ENCODE measurements at places on chromosomes 4 and X.

- DNase-seq: no peak
These were observed 3.9 kb downstream of the MSMO1 start for GRCh38 chr4:165331359-165331758.

GRCh38 chrX:135384161-135384836 is 37.4 kb upstream of the SMIM10L2A start:
- DNase-seq: peak; percentile 44

- peak; percentile 24 for DNase-seq
These were observed 33.5 kb downstream of the TMEM164 start for GRCh38 chrX:110036162-110037033.

DNA sequence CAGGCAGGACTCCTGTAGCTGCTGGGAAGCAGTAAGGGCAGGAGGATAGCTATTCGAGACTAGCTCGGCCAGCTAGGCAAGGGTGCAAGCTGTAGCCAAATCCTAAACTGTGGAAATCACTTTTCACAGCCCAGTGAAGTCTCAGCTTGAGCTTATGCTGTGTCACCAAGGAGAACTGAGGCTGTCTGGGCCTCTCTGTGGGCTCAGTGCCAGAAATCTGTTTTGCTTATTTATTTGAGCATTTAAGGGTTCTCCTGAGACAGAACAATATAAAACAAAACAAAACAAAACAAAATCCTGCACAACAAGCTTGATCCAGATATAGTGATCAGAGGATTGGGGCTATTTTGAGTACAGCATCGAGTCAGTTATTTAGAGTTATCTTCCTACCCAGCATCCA is 97.5 kb downstream of the FANCB start:
- no peak for DNase-seq

GRCh38 chr4:70315928-70316327 is 18.9 kb upstream of the CABS1 start:
- DNase-seq: no peak

- DNase-seq: no peak
These were observed 286.8 kb downstream of the CBLL2 start for GRCh38 chrX:22559506-22559905.

- no peak for DNase-seq
These were observed 15.5 kb upstream of the HTRA3 start for GRCh38 chr4:8254076-8254475.

DNA sequence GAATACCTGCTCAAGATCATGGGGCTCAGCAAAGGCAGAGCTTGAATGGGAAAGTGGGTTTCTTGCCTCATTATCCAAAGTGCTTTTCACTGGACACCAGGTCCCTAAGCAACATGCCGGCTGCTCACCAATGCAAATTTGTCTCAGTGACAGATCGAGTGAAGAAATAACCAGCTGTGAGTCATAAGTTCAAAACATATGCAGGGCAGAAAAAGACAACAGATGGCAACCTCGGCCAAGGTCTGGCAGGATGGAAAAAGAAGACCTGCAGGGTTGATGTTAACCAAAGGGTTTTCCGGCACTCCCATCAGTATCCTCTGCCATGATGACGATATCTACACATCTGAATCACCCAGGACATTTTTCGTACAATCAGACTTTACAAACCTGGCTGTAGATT is 124.1 kb downstream of the AFAP1 start:
- DNase-seq: peak; percentile 23

DNA sequence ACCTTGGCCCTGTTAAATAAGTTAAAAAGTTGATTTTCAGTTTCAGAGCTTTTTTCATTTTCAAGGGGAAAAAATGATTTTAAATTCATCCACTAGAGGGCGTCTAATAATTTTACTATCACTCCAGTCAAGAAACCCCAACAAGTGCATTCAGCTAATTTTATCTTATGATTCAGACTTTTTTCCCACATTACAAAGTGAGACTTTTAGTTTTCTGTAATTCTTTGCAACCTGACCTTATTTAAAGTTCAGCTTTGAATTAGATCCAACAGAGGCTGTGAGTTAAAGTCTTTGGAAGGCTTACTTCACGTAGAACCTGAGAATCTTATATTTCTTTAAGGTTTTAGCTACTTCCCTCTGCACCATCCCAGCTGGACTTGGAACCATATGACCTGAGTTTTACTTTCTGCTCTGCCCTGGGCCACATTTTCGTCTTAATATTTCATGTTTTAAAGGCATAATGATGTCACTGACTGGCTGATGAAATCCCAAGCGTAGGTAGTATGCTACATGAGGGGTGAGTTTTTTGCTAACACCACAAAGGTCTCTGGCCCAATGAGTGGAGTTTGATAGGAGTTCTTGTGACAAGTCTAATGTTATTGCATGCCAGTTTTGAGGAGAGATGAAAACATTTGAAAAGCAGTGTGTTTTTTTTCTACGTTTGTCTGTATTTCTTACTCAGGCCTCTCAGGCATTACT is 7.2 kb downstream of the GNRHR start:
- peak; percentile 48 for DNase-seq

GRCh38 chrX:18422886-18423285 is 2.5 kb upstream of the CDKL5 start:
- DNase-seq: no peak

- peak; percentile 94 for DNase-seq
These were observed 46.4 kb downstream of the PRPS1 start for GRCh38 chrX:107674480-107675364.

DNA sequence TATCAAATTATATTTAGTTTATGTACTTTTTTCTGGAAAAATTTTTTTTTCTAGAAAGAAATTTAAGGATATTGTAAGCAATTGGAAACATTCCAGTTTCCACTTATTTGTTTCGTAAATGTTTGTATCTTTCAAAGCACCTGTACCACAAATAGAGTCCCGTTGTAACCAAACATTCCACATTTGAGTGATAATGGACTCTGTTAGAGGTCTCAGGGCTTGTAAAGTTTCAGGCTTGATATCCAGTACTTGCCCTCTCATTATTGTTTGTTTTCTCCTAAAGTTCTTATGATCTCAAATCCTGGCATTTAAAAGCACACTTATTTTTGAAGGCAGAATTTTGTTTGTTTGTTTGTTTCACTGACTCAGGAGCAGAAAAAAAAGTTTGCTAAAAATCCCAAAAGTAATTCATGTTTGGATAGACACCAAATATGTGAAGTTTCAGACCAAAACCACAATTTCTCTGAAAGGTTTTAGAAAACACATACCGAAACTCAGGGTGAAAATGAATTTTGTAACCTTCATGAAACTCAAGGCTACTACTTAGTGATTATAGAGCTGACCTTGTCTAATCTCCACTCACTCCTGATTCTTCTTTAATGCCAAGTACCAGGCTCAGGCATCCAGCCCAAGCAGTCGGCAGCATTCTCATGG is 5.7 kb upstream of the TMEM192 start:
- DNase-seq: no peak

DNA sequence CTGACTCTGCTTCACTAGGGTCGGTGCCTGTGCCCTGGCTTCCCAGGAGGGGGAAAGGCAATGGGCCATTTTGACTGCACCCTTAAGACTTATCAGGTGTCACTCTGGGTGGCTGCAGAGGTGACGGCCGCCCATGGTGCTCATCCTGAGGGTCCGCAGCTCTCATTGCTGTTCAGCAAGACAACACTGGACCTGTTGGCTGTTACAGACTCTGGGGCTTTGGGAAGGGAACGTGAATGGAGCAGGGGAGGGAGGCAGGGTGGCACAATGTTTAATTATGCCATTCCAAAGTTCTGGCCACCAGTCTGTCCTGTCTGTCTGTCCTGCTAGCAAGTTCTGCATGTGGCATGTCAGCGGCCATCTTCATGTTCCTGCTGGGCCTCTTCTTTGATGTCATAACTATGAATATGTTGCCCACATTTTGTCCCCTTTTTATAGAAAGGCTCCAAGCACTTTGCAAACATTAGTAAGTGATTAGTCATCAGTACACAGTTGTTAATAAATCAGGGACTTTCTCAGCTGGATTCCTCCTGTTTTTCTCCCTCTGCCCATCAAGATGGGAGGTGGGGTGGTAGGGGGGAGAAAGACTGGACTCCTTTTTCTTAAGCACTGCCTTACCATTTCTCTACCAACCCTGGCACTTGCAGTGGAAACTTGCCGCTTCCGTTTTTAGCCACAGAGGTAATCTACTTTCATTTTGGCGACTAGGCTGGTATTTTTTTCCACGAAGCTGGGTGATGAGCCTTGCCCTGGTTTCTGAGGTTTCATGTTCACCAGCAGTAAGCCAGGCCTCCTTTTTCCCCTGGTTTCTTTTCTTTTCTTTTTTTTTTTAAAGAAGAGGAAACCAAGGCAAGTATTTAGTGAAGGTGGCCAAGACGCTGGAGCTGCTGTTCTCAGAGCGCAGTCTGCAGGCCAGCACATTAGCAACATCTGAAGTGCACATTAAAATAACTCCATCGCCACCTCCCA is 88.6 kb upstream of the TRIM2 start:
- peak; percentile 26 for DNase-seq

DNA sequence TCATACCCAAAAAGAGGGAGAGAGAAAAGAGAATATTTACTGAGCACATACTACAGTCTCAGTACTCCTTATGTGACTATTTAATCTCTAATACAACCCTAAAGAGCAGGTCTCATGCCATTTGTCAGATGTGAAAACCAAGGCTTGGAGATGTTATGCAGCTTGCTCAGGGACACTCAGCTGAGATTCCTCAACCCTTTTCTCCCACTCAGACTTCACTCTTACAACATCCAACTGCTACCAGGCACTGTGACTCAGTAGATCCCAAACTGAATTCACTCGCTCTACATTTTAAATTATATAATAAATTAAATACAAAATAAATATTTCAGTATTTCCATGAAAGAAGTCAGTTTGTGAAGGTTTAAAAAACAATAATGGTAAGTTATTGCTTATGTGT is 53.7 kb downstream of the TSPAN5 start:
- no peak for DNase-seq

DNA sequence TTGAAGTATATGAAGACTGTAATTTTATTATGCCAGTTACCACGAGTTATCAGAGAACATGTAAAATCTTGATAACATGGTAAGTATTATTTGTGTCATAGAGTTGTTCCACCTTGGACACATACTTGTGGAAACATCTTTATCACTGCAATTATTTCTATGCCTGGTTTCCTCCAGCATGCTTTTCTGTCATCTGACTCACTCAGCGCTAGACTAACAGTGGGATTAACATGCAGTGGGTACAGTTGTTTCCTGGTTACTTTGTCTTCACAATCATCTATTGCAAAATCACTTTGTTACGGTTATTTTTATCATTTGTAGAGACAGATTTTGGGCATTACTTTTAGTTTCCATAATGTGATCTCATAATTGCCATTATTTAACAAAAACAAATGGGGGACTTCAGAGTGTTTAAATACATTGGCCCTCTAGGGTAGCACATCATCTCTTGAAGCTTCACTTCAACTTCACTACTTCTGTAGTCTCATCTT is at the start of gene STATH:
Gene STATH (plus strand): TSS at position 441 of the 491 bp plus-strand sequence. CDS start 2,472 bp downstream, outside the sequence.
- peak; percentile 4 for DNase-seq

- no peak for DNase-seq
These were observed 170.1 kb upstream of the SCML1 start for GRCh38 chrX:17567187-17567586.

GRCh38 chr4:5843573-5844530 is 49.0 kb downstream of the CRMP1 start:
- peak; percentile 35 for DNase-seq

GRCh38 chr4:184280137-184280536 is 62.5 kb upstream of the ENPP6 start:
- DNase-seq: no peak

DNA sequence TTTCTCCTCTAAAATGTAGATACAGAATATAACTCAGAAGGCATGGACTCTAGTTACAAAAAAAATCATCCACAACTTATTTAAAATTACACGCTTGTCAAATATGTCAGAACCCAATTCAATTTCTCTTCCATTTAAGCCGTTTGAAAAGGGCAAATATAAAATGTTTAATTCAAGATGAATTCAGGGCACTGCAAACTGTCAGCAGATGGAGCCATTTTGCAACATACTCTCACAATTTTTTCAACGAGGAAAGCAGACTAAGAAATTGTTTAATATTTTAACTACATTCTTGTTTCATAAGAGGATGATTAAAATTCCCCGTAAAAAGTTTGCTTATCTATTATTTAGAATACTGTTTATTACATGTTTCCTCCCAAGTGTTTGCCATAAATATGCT is 321.3 kb upstream of the CPXCR1 start:
- peak; percentile 1 for DNase-seq

GRCh38 chrX:11329021-11329420 is 35.8 kb downstream of the AMELX start:
- DNase-seq: no peak

DNA sequence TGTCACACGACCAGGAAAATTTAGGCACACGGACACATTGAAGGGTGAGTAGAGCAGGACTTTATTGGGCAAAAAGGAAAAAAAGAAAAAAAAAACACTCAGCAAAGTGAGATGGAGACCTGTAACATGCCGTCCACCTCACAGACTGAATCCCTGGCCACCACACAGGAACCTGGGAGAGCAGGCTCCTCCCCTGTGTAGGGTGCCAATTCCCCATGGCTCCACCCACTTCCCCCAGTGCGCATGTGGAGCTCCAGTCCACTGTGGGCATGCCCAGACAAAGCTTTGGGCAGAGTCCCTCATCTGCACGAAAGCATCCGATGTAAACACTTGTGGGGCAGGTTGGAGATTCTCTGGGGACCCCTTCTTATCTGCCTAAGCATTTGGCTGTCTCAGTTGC is 23.6 kb upstream of the CBR4 start:
- peak; percentile 12 for DNase-seq

GRCh38 chrX:125289209-125289608 is 30.5 kb upstream of the TEX13C start:
- DNase-seq: no peak

DNA sequence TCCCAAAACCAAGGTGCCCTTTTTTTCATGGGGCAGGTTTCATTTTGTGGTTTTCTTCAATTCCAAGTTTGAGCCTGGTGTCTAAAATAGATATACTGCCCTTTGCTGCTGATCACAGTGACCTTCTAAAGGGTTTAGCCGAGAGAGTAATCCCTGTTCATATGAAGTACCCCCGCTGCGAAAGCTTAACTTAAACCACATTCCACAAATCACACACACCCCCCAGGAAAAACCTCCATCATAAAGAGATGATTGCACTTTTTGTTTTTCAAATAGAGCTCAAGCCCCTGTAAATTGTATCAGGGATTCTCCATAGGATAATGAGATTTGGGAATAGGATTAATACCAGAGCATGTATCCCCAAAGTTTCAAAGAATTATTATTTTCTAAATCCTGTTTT is 90.8 kb downstream of the USP46 start:
- DNase-seq: no peak

GRCh38 chr4:93825551-93826216 is 2.9 kb upstream of the ATOH1 start:
- no peak for DNase-seq

- DNase-seq: no peak
These were observed 86.3 kb downstream of the GPRIN3 start for GRCh38 chr4:89221167-89221867.

- DNase-seq: peak; percentile 83
These were observed 14.8 kb downstream of the PDK3 start for GRCh38 chrX:24479924-24480323.

GRCh38 chr4:15610855-15611254 is 44.3 kb downstream of the FBXL5 start:
- DNase-seq: no peak

GRCh38 chr4:7874838-7875237 is 64.8 kb downstream of the AFAP1 start:
- no peak for DNase-seq

Measured in NB4 (cell line).